ENCODE measurements at places on chromosomes 6 and 20.

DNA sequence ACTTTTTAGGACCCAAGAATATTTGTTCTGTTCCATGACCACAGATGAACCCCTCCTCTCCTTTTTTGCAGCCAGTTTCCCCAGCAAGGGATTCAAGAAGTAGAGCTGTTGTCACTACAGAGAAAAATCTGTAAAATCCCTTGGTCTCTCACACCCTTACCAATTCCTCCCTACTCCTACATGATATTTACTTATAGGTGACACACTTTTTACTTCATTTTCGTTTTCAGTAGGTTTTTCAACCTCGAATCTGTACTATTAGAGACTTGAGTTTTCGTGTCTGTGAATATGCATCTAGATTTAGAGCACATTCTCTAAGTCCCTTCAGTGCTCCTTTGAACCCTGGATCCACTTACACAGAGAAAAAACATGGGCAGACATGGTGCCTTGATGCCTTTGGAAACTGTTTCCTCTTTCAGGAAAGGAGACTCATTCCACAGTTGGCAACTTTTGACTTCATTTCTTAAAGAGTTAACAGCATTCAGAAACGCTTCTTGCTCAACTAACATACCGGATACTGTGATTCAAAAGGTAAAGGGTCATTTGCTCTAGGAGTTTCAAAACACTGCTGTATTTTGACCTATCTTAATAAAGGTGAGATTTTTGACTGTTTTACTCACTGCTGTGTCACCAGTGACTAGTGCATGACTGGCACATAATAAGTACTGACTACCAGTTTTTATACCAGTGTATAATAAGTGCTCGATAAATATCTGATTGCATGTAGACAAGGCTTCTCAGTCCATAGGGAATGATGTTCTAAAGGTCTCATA lies 50.6 kb downstream of the LAMA4 start:
- no peak for DNase-seq

DNA sequence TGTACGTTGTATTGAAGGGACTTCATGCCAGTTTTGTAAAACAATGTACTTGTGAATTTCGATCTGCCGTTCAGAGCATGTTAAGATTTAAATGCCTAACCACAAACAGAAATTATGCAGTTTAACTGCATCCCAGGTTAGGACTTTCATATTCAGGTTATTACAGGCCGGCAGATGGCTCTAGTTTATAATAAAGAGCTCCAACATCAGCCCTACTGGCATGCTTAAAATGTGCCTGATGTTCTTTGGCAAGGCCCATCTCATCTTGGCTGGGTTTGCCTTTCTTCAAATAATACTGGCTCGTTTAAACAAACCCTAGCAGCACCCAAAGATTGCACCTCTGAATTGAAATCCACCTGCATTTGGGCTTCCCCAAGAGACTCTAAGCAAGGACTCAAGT lies 169.3 kb upstream of the RIN2 start:
- no peak for DNase-seq

- no peak for DNase-seq
These were observed 108.5 kb upstream of the PRND start for GRCh38 chr20:4613184-4613583.

GRCh38 chr6:87722540-87723169 lies 20.6 kb upstream of the AKIRIN2 start:
- DNase-seq: no peak

- DNase-seq: no peak
These were observed 259.8 kb upstream of the FLRT3 start for GRCh38 chr20:14597206-14597715.

GRCh38 chr6:49676671-49677281 lies 36.6 kb downstream of the CRISP2 start:
- DNase-seq: no peak

DNA sequence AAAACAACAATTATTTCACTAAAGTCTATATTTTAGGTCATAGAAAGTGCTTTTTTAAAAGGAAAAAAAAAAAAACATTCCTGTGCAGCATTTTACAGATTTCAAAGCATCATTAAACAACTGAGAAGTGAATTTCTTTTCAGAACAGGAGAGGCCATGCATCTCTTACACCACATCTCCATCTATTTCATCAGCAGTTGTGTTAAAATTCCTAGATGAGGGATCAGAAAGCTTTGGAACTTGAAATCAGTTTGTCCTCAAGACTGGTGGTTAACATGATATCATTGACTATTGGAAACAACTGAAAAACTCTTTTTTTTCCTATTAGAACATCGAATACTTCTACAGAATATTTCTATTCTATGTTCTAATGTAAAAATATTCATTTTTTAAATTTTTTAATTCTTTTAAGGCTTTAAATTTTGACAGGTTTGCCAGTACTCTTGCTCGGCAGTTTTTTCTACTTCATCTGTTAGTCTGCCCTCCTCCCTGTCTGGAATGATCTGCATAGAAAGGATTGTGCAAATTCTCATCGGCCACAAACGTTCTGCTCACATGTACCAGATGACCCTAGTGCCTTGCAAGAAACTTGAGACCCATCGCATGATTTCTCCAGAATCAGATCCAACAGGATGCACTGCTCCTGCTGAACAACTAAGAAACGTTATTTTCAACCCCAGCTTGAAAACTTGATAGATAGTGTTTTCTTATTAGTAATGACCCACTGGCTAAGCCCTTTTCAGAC lies 411.0 kb upstream of the AGPAT4 start:
- no peak for DNase-seq

Data from stimulated activated CD8-positive, alpha-beta memory T cell treated with anti-CD3 and anti-CD28 coated beads, Interleukin-12 subunit alpha, Interleukin-12 subunit beta, amount 100 ng/mL, for 4 hours (primary cell).